Esophagus muscularis mucosa (tissue), 4 donors: ENCODE measurements at places on chromosomes 6 and 20. TPM values are rescaled to one million over a fixed set of nuclear protein-coding genes. Genes with fewer than 3 reads are reported as not detected.

TRIM15 gene
- total RNA-seq = not detected

PTK7 gene
- total RNA-seq = 6.8 TPM

GRCh38 chr6:11497881-11498280 lies 39.7 kb upstream of the TMEM170B start:
- DNase-seq = no peak

DNA sequence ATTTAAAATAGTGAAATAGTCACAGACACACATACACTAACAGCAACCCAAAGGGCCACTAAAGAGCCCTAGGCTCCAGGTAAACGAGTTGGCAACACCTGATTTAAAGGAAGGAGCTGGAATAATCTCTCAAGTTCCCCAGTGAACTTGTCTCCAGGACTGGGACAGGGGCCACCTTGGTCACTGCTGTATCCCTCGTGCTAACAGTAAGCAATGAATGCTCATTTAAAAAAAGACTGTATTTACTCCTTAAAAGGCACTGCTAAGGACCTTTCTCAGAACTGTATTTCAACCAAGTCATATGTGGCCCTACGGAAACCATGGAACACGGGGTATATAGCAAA lies 1.3 kb downstream of the DIDO1 start:
- no peak for DNase-seq
